ENCODE measurements at places on chromosomes 4 and X.
A peak's percentile ranks its signal among the peaks of the same experiment; 100 is the strongest.

DNA sequence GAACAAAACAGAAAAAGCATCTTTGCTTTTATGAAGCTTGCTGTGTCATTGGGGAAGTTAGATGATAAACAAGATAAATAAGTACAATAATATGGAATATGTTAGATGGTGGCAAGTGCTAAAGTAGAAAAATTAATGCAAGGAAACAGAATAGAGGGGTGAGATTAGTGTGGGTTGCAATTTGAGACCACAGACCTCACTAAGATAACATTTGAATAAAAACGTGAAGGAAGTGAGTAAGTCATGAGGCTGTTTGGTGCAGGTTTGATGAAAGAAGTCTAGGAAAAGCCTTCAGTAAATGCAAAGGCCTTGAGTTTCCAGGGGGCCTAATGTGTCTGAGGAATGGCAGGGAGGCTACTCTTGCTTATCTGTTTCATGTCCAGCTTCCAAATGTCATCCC is 102.5 kb downstream of the CFAP299 start:
- H3K4me3 ChIP-seq, result no peak overlapping the region
- H3K27me3 ChIP-seq, result no peaks in the 10 kb centered on the region
- no peak for DNase-seq
- no peaks in the 10 kb centered on the region for H3K4me1 ChIP-seq

DNA sequence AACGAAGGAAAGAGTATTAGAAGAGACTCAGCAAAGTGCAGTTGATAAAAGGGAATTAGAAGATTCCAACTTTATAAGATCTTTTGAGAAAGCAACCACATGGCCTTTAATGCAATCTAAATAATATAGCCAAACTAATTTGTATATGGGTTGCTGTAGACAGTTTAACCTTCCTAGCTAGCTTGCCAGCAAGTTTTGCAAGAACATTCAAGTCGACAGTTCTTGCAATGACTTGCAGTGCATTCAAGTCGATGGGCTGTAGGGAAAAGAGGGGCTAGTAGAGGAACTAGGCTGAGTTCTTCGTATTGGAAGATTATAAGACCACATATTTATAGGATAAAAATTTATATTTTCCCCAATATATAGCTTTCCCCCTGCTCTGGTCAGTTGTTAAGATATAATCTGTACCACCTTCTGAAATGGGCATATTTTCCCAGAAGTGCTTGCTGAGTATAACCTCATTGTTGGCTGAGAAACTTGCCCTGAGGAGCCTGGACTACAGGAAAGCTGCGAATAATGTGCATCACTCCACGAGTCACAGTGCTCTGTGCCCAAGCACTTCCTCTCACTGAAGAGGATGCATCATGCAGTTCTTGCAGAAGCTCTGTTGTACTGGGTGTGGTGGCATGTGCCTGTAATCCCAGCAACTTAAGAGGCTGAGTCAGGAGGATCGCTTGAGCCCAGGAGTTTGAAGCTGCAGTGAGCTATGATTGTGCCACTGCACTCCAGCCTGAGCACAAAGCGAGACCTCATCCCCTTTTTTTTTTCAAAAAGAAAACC is 56.7 kb downstream of the DOCK11 start:
- peaks cover 9% of the 10 kb centered on the region for H3K27me3 ChIP-seq
- DNase-seq, result no peak
- H3K4me1 ChIP-seq, result peaks cover 9% of the 10 kb centered on the region

DNA sequence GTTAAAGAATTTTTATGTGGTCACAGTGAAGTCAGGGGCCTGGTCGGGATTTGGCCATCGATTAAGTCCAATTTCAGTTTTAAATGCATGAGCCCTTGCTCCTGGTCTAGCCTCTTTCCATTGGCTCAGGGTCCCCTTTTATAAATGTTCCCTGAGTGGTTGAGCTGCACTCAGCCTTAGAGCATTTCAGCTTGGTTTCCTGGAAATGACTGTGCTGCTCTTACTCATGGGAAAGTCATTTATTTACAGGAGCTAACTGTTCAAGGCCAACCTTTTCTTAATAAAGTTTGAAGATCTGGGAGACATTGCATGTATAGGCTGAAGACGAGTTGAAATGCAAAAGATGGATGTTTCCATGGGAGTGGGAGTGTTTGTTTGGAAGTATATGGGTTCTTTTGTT is 98.8 kb upstream of the CLNK start:
- no peaks in the 10 kb centered on the region for H3K27me3 ChIP-seq
- peaks cover 4% of the 10 kb centered on the region for H3K4me1 ChIP-seq
- H3K4me3 ChIP-seq, result no peak overlapping the region
- no peaks in the 10 kb centered on the region for H3K36me3 ChIP-seq
- no peak overlapping the region for H3K27ac ChIP-seq

DNA sequence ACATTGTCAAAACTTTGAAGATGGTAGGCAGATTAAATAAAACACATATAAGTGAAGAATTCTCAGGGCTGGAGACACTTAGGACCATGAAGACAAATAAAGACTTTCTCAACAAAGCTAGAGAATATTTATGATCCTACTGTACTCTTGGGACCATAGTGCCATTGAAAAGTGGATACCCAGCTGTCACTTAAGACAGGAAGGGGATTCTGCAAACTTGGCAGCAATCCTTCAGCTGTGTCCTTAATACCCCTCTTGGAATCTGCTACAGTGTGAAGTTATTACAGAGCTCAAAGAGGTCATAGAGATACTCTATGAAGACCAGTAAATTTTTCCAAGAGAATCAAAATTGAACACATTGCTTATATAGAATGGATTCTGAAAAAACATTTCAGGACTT is 24.3 kb downstream of the PDE5A start:
- H3K4me3 ChIP-seq, result no peak overlapping the region
- H3K27ac ChIP-seq, result no peak overlapping the region
- no peaks in the 10 kb centered on the region for H3K36me3 ChIP-seq
- H3K4me1 ChIP-seq, result no peaks in the 10 kb centered on the region

- H3K36me3 ChIP-seq, result no peaks in the 10 kb centered on the region
- no peak for DNase-seq
- H3K27ac ChIP-seq, result no peak overlapping the region
- H3K27me3 ChIP-seq, result no peaks in the 10 kb centered on the region
- no peak overlapping the region for H3K4me3 ChIP-seq
Observed at GRCh38 chr4:8312976-8313375, 43.4 kb downstream of the HTRA3 start.

GRCh38 chr4:1172228-1172851 is at the start of gene SPON2:
Gene SPON2, minus strand, starts transcription at chr4:1172583.
- no peak within 1 kb of the TSS for H3K27ac ChIP-seq
- H3K27me3 ChIP-seq, result peaks cover 22% of the 10 kb centered on the region
- peak; percentile 35 for DNase-seq
- H3K36me3 ChIP-seq, result no peaks in the 10 kb centered on the region

DNA sequence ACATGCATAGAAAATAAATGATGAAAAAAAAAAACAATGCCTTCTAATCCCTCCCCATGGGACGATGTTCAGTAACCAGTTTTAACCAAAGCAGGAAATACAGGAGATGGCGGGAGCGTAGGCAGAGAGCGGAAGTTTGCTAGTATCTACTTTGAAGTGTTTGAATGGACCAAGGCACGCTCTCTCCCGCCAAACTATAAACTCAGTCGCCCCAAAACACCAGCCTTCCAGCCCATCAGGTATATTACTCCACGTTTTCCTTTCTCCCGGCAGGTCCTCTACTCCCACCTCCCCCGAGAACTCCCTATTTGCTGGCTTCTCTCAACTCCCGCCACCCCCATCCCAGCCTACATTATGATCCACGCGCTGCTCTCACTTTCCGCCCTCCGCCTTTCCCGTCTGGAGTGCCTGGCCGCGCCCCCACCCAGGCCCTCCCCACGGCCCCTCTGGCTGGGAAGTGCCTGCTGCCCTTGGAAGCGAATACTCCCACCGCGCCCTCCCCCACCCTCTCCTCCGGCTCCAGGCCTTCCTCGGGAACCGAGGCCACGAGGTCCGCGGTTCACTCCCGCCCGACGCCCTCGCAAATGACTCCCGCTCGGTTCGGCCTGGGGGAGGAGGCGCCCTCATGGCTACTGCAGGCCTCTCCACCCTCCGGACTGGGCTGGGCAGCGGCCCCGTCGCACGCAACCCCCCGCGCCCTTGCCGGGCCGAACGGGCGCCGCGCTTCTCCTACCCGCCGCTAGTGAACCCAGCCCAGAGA is 723 bp downstream of the DHX15 start:
- H3K4me1 ChIP-seq, result peaks cover 9% of the 10 kb centered on the region
- H3K36me3 ChIP-seq, result no peaks in the 10 kb centered on the region
- H3K27ac ChIP-seq, result peak overlapping the region; percentile 94
- peak; percentile 69 for DNase-seq
